ENCODE measurements at places on chromosomes 12 and 14.

GRCh38 chr12:123050913-123051312 lies 70.4 kb downstream of the ARL6IP4 start:
- DNase-seq: no peak

DNA sequence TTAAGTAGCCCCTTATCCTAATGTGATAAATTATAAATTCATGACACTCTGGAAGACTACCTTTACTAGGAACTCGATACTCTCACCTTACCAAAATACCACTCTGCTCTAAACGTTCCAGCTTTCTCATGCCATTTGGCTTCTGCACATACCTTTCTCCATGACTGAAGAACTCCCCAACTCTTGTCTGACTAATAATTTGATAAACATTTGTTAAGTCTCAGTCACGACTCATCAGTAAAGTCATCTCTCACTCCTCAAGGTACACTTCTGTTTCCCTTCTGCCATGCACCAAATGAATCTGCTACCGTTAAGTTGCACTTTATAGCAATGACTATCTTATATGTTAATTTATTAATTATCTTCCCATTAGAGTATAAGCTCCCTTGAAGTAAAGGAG lies 498.3 kb upstream of the NOVA1 start:
- DNase-seq: no peak

- DNase-seq: no peak
Measured at GRCh38 chr12:116141110-116141832, 136.2 kb downstream of the MED13L start.

DNA sequence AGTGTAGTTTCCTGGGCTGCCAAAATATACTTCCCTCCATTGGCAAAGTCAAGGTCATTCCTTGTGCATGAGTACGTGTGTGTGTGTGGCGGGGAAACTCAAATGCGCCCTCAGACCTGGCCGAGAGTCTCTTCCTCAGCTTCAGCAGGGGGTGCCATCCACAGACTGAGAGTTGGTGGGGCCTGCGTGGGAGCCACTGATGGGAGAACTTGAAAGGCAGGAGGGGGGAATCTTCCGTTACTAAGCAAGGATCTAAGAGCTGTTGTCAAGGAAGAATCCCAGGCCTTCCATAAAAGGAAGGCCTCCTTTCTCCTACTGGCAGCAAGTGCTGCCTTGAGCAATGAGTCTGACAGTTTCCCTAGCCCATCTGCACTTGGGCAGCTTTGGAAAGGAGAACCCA lies 274.9 kb downstream of the EMP1 start:
- no peak for DNase-seq

- no peak for DNase-seq
Measured at GRCh38 chr12:131991816-131992430, 42.2 kb downstream of the EP400 start.

DNA sequence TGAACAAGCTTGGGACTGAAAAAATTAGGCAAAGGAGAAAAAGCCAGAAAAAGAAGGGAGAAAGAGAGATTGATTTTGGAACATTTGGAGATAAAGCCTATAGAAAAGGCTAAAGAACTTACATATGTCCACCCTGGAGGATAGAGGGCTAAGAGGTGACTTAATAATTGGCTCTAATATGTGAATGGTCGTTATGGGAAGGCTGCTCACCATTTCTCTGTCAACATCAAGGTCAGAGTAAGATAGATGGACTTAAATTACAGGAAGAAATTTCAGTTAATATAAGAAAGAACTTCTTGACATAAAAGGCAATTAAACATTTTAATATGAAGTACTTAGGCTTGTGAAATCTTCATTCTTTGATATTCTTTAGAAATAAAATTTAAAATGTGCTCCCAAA lies 238.6 kb downstream of the TRHDE start:
- no peak for DNase-seq
